Activated CD4-positive, alpha-beta T cell treated with anti-CD3 and anti-CD28 coated beads, Interleukin-10, Interleukin-2, amounts not matched to agents 100 ng/mL and 50 ng/mL, durations not matched to agents 16 hours and 8 hours (primary cell): ENCODE measurements at places on chromosomes 11 and 22.

- no peak for DNase-seq
These were observed 125.1 kb downstream of the SERGEF start for GRCh38 chr11:17887779-17888178.

DNA sequence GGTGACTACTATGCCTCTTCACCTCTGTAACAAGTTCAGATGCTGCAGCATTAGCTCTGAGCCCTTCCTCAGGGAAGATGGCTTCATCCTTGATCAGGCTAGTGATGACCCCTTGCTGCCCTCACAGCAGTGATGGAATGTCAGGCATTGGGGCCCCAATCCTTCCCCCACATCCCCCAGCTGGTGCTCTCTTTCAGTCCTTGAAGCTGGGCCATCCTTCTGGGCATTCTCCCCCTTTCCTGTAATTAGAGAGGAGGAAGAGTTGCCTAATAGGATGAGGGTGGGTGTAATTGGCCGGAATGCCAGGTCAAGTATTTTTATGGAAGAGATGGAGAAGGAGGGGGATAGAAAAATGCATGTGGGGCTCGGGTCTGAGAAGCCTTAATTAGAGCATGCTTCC lies 62.6 kb downstream of the TRAF6 start:
- DNase-seq = no peak

DNA sequence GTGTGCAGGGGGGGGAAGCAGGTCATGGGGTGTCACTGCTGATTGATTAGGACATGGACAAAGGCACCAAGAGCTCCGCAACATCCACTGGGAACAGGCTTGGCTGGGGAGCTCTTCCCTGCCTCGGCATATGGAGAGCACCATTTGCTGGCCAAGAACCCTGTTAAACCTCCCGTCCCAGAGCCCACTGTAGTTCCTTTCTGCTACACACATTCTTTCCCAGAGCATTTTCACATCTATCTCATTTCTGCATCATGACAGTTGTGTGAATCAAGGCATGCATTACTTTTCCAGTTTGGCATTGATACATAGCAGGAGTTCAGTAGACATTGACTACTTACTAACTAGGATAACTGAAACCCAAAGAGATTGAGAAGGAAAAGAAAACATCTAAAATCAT lies 333.4 kb upstream of the B3GAT1 start:
- DNase-seq = no peak

GRCh38 chr11:85893395-85893794 lies 38.2 kb downstream of the CCDC83 start:
- DNase-seq = no peak

- peak; percentile 52 for DNase-seq
These were observed 22.6 kb upstream of the PKNOX2 start for GRCh38 chr11:125141686-125142535.

DNA sequence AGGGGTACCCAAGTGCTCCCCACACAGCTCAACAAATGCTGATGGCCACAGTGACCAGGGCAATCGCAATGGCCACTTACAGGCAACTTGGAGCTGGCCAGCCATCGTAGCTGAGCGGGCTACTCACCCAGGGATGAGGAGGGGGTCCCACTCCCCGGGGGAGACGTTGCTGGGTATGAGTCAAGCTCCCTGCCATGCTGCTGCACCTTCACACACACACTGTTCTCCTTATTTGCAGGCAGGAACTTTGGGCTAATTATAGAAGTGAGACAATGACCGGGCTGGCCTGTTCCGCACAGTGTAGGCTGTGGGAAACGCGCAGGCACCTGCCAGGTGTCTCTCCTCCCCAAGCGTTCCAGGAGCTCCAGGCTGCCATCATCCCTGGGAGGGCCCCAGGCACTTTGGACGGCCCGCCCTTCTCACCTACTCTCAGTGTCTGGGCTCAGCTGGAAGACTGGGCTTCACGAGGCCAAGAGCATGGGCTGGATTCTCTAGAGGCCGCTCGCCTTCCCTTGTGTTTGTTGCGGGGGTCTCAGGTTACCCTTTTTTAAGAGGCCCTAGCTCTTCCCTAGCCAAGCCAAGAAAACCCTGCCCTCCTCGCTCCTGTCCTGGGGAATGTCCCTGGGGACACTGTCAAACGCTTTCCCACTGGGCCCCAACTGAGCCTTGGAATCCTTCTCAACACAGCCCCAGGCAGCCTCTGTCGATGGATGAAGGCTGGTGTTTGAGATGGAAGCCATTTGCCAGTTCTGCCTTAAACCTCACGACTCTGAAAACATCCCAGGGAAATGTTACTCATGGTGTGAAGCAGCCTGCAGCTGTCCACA lies 73.0 kb downstream of the RTL6 start:
- no peak for DNase-seq

DNA sequence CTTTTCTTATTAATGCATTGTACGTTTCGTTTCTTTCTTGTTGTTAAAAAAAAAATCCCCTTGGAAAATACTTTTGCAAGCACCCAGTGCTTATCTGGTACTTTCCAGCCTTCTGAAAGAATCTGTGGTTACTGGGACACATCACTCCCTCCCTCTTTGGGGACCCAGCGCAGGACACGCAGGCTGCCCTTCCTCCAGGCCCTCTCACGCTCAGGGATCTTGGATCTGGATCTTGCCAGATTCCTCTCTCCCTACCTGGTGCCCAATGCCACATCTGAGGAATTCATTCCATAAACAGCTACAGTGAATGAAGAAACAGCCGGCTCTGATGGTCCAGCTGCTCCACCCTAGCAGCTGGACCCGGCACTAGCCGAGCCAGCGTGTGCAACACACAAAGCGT lies 55.7 kb downstream of the PHF21B start:
- DNase-seq = no peak

GRCh38 chr11:130692220-130692619 lies 224.1 kb downstream of the SNX19 start:
- DNase-seq = no peak

DNA sequence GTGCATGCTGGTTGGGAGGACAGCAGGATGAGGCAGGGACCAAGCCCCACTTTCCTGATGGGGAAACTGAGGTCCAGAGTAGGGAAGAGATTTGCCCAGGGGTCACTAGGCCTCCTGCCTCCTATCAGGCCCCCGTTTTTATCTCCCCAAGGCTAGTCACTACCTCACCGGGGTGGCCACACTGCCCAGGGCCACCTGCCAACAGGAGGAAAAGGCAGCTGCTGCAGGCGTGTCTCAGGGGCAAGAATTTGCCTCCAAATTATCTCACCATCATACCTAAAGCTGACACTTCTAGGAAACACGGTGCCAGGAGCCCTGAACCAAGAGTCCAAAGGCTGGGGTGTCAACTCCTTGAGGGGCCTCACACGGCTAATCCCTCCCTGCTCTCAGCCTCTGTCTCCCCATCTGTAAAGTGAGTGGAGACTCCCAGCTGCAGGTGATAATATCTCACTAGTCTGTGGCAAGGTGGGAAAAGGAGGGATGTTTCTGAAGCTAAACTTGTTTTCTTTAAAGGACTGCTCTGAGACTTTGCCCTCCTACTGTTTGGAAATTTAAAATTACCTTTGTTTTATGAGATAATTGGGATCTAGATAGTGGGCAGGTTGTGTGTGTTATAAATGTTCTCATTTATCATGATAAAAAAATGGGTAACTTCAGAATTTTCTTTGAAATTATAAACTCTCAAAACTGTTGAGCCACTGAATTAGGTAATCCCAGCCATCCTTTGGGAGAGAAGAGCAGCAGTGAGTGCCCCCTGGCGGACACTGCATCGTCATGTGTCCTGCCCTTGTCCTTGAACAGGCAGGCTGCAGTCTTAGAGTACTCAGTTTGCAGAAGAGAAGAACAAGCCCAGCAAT lies 60.0 kb downstream of the MYO7A start:
- peak; percentile 76 for DNase-seq

DNA sequence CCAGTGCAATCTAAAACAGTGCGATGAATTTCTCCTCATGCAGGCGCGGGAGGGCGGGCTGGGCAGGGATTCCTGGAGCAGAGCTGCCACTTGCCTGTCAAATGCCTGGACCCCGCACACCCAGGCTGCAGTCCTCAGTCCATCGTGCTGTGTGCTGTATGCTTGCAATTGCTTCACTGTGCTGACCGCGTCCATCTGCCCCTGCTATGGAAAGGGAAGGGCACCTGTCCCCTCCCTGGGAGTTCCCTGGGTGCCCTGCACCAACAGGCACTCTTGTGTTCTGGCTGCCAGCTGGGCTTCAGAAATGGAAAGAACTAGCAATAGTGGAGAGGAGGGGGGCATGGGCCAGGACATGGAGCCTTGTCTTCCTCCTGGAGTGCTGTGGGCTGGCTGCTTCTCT lies 185.4 kb upstream of the B3GAT1 start:
- DNase-seq = no peak

GRCh38 chr11:18772211-18772610 lies 19.4 kb downstream of the PTPN5 start:
- DNase-seq = peak; percentile 16

GRCh38 chr11:115724666-115725065 lies 220.5 kb upstream of the CADM1 start:
- DNase-seq = no peak

DNA sequence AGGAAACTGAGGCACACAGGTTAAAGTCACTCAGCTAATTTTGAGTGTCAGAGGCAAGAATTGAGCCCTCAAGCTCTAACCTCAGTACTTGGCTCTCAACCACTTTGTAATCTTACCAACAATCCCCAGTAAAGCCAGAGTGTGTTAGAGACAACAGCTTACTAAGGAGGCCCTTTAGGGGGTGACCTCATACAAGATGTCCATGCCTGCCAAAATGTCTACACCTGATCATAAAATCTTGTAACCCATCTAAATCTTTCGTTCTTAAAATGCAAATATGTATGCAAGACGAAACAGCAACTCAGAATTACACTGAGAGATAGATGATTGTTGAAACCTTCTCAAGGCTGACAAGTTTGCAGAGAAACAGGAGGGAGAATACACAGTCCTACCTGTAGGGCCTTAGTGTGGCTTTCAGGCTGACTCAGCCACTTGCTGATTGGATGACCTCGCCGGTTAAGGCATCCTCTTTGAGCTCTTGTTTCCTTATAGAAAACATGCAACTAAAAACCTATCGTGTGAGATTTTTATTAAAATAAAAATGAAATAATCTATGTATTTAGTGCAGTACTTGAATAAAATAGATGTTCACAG lies 143.2 kb downstream of the OPCML start:
- DNase-seq = no peak

DNA sequence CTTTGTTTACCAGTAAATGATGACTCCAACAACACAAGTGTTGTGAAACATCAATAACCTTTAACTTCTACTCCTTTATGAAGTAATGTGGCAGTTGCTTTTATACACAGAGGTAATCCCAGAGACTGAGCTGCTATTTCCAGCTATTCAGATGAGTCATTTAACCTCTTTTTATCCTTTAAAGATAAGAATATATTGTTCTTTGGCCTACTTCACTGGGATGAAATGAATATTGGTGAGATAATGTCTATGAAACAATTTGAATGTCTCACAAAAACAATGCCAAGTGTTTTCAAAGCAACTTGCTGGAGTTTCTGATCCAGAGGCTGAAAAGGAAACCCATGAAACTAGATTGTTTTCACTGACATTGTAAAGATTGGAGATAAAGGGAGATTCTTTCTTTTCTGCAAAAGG lies 564.4 kb upstream of the LUZP2 start:
- no peak for DNase-seq

GRCh38 chr22:38755155-38755910 lies 465 bp downstream of the SUN2 start:
- DNase-seq = peak; percentile 75

GRCh38 chr11:125621995-125622394 lies 3.0 kb upstream of the CHEK1 start:
- no peak for DNase-seq

- DNase-seq = no peak
These were observed 28.4 kb upstream of the CRTAM start for GRCh38 chr11:122809866-122810265.

- DNase-seq = no peak
These were observed 393.5 kb upstream of the CADM1 start for GRCh38 chr11:115897707-115898106.
